T-helper 22 cell (primary cell): ENCODE measurements at places on chromosomes 7 and 10.

GRCh38 chr7:127943541-127944521 is 87.4 kb downstream of the LRRC4 start:
- no peak for DNase-seq

- no peak for DNase-seq
These were observed 72.7 kb upstream of the PRKG1 start for GRCh38 chr10:51001587-51001986.

DNA sequence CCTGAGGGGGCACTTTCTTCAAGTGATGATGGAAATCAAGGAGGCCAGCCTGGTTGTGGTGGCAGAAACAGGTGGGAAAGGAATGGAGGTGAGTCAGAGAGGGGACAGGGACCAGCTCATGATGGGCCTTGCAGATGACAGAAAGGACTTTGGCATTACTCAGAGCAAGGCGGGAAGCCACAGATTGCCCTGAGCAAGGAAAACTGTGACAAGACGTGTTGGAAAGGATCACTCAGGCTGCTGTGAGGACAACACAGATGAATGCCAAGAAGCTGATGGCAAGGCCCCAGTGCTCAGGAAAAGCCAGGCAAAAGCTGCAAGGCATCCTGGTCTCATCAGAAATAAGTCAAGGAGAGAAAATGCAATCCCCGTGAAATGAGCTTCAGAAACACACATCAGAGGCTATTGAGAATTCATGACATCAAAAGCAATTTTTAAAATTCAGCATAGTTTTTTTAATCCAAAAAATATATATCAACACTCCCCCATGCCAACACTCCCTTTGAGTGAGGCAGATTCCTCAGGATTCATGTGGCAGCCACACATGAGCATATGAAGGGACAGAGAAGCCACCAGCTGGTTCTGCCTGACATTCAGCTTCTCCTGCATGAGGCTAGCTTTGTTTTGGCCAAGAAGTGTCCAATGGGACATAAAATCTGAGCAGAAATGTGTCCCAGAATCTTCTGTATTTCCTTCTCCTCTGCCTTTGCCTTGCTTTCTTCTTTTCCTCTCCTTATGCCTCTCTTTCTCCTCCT is 244.5 kb upstream of the MYO3A start:
- DNase-seq: no peak

DNA sequence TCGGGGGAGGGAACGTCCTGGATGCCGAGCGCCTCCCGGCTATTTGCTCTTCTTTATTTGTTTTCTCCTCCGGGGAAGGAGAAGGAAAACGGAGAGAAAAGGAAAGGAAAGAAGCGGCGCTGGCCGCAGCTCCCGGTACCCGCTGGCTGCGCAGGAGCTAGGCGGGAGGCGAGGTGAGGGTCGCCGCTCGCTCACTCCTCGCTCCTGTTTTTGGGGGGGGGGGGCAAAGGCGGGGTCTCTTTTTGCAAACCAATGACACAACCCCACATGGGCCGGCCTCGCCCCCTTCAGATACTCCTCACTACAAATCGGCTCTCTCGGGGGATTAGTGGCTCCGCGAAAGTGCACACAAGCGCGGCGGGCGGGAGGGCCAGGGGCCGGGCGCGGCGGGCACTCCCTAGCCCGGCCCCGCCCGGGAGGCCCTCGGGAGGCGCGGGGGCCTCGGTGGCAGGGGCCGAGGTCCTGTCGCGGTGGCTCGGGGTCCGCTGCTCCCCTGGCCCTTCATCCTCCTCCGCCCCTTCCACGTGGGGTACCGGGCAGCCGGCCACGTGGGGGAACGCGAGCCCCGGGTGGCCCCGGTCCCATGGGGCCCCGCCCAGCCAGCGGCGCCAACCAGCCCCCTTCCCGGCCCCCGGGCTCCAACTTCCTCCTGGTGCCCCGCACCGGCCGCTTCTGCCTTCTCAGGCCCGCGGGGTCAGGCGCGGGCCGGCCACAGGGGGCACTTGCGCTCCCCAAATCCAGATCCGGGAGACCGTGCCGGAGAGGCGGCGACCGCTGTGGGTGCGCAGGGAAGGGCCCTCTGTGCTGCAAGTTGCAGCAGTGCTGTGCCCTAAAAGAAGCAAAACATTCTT is 718 bp upstream of the CTBP2 start:
- DNase-seq: no peak

GRCh38 chr10:74282848-74283210 is 131.8 kb downstream of the ADK start:
- DNase-seq: no peak

GRCh38 chr10:24418532-24418931 is 209.6 kb downstream of the KIAA1217 start:
- no peak for DNase-seq

DNA sequence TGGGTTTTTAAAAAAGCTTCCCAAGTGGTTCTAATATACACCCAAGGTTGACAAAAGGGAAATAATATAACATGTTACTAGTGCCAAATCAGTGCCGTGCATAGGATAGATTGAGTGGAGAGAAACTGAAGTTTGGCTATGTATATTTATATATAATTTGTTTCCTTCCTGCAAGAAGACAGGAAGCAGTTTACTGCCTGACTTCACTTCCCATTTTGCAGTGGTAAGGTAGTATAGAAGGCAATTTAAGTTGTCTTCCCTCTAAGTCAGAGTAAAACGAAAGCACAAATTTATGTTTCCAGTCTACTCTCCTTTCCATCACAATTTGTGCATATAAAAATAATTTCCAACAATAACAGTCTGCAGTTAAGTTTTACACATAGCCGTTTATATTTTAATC is 3.4 kb upstream of the HYCC1 start:
- no peak for DNase-seq

GRCh38 chr10:35912615-35913569 is 270.8 kb upstream of the FZD8 start:
- no peak for DNase-seq

GRCh38 chr7:8126601-8127167 is 135.3 kb downstream of the ICA1 start:
- no peak for DNase-seq

DNA sequence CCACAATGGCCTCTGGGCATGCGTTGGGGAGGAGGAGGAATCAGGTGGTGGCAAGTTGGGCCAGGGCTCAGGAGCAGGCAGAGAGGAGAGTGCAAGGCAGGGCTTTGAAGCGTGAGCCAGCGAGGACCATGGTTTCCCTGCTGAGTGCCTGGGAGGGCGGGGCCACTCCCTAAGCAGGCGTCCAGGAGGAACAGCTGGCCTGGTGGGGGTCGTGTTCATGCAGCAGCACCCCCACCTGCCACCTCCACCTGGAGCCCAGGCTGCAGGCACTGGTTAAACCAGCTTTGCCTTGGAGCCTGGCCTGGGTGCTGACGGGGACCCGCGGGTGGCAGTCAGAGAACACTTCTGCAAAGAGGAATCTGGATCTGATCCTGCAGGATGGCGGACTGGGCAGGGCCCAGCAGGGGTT is 24.2 kb upstream of the AQP1 start:
- DNase-seq: no peak

DNA sequence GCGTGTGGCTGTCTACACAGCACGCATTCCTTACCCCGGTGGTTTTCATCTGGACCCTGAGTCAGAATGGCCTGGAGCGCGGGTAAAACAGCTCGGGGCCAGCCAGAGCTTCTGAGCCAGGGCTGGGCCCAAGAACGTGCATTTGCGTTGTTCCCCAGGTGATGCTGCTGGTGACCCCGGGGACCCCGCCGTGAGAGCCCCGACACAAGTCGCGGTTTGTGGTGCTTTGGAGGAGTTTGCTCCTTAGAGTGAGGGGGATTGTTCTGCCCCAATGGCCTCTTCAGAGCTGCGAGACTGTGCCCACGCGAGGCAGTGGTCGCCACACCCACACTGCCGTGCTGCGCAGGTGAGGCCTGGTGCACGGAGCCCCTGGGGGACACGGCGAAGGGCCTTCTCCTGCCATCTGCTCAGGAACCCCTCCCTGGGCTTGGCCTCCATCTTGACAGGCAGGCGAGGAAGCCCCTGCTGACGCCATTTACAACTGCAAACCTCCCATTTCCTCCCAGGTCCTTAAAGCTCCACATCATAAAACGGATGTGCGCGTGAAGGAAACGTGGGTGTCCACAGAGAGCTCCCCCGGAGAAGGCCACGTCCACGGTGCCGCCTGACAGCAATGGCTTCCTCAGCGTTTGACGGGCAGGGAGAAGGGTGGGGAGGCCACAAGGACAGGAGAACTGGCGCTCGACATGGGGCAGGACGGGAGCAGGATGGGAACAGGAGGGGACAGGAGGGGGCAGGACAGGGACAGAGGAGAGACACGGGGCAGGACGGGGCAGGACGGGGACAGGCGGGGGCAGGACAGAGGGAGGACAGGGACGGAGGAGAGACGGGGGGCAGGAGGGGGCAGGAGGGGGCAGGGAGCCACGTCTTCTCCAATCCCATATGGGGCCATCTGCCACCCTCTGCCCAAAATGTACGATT is 477.2 kb downstream of the DNAJB6 start:
- DNase-seq: no peak

DNA sequence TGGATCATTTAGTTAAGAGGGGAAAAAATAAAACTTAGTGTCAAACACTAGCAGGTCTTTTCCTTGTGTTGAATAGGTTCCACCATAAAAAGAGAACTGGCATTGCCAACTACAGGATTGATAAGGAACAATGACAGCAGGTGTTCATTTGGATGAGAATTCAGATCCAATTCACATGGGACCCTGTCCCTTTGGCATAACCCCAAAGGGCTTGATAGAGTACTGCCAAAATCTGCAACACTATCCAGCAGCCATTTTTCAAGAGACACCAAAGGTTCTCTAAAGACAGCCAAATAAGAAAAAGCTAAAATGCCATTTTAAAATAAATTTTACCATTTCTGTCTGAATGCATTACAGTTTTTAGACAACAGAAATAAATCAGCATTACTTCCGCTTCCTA is 422.3 kb downstream of the DGKB start:
- no peak for DNase-seq

DNA sequence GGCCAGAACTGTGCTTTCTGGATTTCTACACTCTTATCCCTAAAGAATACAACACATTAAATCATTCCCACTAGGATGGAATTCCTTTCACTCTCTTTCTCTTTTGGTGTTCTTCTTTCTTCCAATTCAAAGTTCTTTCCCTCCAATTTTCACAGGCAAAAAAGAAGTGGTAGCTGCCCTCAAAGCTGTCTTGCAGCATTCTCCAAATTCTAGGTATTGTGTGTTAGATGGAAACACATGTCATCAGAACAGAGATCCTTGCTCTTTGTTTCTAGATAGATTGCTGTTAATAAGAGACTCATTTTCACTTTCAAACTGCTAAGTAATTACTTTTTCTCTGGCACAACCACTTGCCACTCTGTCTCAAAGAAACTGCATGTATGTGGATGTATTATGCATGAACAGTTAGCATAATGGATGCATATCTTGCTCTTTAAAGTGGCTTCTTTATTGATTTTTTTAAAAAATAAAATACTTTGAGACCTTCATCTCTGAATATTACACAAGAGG is 31.0 kb downstream of the SHTN1 start:
- DNase-seq: no peak

DNA sequence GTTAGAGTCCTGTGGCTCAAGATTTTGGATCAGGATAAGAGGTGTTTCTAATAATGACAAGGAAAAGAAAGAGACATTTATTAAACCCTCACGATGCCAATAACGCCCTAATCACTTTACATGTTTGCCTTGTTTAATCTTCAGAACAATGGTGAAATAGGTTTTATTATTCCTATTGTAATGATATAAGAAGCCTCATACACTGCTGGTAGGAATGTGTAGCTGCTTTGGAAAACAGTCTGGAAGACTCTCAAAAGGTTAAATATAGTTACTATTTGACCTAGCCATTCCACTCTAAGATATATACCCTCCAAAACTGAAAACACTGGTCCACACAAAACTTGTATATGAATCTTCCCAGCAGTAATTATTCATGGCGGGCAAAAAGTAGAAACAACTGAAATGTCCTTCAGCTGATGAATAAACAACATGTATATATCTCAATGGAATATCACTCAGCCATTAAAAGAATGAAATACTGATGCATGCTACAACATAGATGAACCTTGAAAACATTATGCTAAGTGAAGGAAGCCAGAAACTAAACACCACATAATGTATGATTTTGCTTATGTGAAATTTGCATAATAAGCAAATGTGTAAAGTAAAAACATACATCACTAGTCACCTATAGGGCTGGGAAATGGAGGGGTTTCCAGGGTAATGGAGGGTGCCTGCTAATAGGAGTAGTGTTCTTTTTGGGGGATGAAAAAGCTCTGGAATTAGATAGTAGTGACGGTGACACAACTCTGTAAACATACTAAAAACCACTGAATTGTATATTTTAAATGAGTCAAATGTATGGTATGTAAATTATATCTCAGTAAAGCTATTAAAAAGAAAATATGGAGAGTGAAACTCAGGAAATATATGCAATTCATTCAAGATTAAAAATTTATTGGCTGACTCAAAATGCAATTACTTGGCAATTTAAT is 76.9 kb upstream of the ANK3 start:
- no peak for DNase-seq

DNA sequence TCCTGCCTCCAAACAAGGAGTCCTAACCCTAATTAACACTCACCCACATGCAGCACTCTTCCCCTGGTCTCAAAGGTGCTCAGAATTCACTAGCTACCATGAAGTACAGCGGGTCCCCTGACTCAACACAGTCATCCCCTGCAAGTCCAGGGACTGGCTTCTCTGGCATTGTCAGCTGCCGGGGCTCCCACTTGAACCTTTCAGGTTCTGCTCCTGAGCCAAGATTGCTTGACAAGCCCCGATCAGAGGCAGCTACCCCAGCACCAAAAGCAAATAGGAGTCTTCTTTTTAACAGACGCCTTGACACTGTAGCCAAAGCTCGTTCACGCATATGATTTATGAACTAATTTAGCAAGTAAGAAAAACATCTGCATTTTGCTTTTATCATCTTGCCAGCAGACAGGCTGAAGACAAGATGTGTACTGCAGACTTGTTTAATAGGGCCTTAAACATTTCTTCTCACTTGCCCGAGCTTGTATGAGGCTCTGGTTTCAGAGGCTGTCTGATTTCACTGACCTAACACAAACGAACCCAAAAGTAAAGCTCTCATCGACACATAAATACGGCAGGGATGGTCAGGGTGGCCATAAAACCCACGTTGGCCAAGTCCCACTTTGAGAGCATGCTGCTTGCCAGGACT is 67.6 kb upstream of the ADAM12 start:
- no peak for DNase-seq

- no peak for DNase-seq
These were observed 11.4 kb downstream of the C10orf53 start for GRCh38 chr10:49690698-49691356.

GRCh38 chr7:20894806-20895205 is 108.1 kb upstream of the SP8 start:
- DNase-seq: no peak

DNA sequence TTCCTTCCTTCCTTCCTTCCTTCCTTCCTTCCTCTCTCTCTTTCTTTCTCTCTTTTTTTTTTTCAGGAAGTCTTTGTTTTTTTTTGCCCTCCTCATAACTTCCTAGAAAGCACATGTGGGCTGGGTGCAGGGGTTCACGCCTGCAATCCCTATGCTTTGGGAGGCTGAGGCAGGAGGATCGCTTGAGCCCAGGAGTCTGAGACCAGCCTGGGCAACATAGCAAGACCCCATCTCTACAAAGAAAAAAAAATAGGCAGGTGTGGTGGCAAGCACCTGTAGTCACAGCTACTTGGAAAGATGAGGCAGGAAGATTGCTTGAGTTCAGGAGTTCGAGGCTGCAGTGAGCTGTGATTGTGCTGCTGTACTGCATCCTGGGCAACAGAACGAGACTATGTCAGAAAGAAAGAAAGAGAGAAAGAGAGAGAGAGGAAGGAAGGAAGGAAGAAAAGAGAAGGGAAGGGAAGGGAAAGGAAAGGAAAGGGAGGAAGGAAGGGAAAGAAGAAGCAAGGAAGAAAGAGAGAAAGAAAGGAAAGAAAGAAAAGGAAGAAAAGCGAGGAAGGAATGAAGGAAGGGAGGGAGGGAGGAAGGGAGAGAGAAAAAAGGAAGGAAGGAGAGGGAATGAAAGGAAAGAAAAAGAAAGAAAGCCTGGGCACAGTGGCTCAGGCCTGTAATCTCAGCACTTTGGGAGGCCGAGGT is 13.5 kb upstream of the BAIAP2L1 start:
- DNase-seq: no peak
